ENCODE measurements at places on chromosomes 4 and X.

DNA sequence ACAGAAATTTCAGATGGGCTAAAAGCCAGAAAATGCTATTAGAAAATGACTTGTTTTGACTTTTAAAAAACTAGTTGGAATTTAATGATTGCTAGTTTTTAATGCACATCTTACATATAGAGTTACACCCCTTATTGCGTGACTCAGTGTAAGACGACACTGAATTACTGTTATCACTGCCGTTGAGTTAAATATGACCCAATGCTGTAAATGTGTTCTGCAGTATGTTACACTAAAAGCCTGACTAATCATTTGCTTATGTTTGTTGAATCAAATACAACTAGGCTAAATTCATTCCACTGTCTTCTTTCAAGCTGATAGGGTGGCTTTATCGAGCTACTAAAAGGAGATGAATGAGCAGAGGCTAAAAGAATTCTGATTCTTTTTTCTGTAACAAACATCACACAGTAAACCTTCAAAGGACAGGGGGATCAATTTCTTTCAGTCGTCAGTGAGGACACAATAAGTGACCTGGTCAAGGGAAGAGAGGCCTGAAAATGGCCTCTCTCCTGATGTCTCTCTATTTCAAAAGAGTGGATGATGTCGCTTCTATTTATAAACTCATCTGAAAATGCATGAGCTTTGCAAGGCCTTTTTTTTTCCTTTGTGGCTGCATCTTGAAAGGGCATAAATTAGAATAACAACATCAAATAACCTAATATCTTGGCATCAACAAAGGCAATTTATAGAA is 142.2 kb upstream of the KCNIP4 start:
- DNase-seq, result no peak

DNA sequence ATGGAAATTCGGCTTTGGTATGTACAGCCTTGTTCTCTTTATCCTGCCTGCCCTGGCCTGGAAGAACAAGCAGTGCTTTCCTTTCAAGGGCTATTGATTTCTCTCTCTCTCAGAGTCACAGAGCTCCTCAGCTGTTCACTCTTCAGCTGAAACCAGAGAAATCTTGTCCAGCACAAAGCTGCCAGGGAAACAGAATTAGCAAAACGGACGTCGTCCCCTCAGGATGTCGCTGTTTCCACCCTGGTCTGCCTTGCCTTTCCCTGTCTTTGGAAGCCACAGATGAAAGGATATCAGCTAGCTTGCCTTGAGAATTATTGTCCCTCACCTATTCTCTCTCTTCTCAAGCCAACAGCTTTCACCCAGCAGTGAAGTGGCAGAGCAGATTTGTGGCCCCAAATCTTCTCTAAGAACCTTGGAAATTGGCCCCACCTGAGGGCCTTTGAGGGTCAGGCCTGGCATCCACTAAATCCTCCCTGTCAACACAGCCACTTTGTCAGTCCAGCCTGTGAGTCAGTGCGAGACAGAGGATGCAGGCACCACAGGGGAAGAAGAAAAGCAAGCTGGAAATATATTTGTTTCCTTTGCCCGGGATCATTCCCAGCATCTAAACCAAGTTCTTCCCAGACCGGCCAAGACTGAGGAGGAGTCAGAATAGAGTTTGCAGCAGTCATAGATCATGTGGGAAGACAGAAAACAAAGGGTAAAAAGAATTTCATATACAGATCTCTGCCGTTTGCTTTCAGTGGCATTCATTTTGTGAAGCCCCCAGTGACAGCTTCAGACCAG is 63.8 kb upstream of the MTM1 start:
- DNase-seq, result no peak

DNA sequence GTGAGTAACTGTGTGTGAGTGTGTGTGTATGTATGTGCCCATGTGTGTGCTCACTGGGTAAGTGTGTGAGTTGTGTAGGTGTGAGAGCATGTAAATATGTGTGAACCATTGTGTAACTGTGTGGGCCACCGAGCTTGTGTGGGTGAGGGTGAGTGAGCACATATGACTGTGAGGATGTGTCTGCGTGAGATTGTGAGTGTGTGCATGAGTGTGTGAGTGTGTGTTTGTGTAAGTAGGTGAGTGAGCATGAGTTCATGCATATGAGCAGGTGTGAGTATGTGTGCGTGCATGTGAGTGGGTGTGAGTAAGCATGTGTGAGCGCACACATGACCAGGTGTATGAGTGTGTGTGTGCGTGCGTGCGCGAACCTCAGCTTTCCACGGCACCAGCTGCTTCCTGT is 1.4 kb upstream of the ATP2B3 start:
- no peak for DNase-seq

GRCh38 chr4:120059036-120059435 is 7.6 kb downstream of the MAD2L1 start:
- no peak for DNase-seq

DNA sequence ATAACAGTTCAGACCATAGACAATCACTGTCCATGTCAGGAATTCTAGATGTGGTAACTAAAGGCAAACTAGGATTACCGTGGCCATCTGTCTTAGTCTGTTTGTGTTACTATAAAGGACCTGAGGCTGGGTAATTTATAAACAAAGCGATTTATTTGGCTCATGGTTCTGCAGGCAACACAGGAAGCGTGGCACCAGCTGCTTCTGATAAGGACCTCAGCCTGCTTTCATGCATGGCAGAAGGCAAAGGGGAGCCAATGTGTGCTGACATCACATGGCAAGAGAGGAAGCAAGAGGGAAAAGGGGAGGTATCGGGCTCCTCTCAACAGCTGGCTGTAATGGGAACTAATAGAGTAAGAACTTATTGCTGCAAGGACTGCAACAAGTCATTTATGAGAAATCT is 376.7 kb downstream of the GPM6A start:
- DNase-seq, result peak; percentile 4

GRCh38 chr4:19381068-19381467 is 870.6 kb upstream of the SLIT2 start:
- DNase-seq, result no peak

DNA sequence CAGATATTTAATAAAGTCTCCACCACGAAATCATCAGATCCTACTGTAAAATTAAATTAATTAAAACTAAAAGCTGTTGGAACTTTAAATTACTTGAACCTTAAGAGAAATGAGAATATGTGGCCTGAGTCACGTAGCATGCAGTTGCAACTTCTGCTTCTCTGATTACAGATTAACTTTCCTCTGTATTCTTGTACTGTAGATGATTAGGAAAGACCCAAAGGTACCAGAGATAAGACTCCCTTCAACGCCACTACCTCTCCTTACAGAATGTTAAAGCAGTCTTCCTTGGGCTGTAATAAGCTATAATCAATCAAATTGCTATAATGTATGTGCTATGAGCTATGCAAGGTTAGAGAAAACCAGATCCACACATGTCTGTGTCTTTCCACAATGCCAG is 47.9 kb downstream of the FAM13A start:
- DNase-seq, result no peak

- DNase-seq, result no peak
Observed at GRCh38 chr4:42478509-42478908, 81.2 kb downstream of the SHISA3 start.

DNA sequence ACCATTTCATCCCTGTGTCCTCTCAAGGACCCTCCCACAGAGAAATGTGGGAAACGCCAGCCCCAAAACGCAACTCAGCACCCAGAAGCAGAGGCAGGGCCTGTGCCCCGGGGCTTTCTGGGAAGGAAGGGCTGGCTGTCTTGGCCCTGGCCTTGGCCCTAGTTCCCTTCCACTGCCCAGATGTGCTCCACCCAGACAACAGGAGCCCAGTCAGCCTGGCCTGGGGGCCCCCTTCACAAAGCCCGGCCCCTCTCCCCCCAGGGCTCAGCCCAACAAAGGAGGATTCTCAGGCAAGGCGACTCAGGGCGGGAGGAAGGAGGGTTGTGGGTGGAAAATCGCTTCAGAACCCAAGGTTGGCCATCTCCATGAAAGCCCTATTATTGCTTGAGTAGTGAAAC is 82.5 kb downstream of the PJA1 start:
- DNase-seq, result no peak

DNA sequence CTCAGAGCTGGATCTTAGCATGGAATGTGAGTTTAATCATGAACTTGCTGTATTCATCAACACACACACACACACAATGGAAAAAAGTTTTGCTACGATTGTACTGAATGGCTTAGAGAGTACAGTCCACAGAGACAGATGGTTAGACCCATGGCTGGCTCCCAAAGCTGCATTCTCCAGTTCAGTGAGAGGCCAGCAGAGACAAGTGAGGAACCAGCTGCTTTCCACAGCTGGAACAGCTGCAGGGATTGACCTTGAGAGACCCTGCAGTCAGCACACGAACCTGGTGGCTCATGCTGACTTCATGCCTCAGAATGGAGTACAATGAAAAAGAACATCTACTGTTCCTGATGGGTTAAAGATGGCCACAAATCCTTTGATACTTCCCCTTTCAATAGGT is 94.5 kb downstream of the DHX15 start:
- no peak for DNase-seq

DNA sequence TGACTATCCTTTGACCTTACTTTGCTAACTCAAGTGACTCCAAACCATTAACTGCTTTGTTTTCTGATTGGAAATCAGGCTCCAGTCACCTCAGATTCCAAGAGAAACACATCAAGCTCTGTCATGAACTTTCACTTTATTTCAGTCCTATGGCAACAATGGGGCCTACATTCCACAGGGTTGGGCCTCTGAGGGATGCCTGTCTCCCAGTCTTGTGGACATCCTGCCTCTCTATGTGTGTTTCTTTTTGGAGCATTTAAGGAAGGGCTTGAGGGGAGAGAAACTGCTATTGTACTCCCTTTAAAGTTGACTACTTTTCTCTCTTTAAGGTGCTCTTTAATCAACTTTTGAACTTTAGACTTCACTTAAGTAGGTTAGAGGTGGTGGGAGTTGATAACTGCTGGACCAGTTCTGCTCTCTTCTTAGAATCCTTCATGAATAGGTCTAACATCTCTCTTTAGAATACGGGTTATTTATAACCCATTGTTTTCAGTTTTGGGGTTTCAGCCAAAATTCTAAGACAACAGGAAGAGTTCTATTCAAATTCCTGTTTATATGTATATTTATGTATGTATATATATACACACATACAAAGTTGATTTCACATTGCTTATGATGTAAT is 274.3 kb upstream of the NR3C2 start:
- no peak for DNase-seq

GRCh38 chrX:13647709-13648212 is 5.2 kb upstream of the TCEANC start:
- DNase-seq, result no peak

DNA sequence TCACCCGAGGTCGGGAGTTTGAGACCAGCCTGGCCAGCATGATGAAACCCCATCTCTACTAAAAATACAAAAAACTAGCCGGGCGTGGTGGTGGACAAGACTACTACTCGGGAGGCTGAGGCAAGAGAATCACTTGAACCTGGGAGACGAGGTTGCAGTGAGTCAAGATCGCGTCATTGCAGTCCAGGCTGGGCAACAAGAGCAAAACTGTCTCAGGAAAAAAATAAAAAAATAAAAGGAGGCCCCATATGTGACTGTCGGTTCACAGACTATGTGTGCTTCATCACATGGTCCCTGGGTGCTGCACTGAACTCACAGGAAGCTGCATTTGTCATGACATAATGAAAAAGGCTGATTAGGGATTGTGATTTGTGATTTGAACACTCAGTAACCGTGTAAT is 6.4 kb downstream of the TRIML1 start:
- no peak for DNase-seq

- DNase-seq, result no peak
Observed at GRCh38 chr4:138609943-138610350, 367.8 kb upstream of the SLC7A11 start.

DNA sequence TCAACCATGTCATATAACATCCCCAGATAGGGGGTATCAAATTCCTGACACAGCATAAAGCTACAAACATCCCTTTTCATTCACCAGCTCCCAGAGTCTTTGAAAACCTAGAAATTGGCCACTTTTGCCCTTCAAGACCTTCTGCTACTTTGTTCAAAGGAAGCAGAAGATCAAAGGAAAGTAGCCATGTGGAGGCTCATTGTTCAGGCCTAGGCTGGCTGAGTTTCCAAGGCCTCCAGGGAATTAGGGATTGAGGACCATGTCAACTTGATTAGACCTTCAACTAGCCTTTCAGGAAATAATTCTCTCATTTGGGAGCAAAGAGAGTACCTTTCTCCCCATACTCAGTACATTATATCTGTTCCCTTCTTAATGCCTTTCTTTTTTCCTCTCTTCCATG is 66.8 kb upstream of the ATXN3L start:
- DNase-seq, result no peak

DNA sequence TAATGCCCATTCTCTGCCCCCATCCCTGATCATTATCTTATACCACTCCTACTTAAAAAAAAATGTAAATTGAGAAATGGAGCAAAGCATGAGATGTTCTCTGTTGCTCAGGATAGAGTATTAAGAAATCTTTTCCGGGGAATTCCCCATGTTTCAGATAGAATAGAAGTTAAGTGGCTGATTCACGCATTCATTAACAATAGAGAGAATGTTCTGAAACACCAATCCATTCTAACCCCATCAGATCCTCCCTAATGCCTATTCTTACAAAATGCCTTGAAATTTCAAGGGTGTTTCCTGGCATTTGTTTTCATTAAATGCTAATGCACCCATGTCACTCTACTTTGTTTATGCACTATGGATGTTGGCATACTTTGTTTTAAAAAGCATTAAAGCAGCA is 101.1 kb downstream of the AREG start:
- no peak for DNase-seq

DNA sequence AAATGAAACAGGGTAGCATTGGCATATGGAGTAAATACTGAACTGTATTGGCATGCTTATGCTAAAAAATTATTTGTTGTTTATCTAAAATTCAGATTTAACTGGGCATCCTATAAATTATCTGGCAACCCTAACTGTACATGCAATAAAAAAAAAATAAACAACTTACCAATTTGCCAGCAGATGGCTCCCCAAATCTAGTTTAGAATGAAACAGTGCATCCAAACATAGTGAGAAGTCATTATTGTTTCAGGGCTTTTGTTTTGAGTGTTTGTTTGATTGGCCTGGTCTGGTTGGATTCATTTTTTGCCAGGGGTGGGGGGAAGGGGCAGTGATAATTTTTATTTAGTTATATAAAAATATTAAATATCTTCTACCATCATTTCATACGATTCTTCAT is 12.8 kb upstream of the NSUN7 start:
- DNase-seq, result peak; percentile 40

DNA sequence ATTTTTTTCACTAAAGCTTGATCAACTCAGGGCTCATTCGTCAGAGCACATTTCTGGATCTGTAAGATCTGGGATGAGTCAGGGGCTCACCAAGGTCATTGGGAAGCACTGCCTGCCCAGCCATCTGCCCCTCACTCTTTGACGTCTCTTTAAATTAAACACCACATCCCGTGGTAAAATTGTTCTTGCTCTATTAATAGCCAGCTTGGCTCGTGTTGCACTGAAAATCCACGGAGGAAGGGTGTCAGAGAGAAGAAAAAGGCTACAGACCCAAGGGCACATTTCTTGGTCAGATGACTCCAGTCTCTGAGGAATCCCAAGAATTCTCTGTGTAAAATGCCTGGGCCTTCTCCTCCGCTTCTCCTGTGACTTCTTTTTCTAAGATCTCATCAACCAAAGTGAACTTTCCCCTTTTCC is 45.7 kb upstream of the GATB start:
- no peak for DNase-seq

GRCh38 chr4:2794486-2795299 is 1.8 kb downstream of the SH3BP2 start:
- no peak for DNase-seq
